ENCODE measurements at places on chromosomes 13 and 19.
A peak's percentile ranks its signal among the peaks of the same experiment; 100 is the strongest.

GRCh38 chr19:49872245-49873128, 4.7 kb downstream of the AKT1S1 start:
- DNase-seq, result no peak

- peak; percentile 71 for DNase-seq
These were observed 29.1 kb downstream of the VAV1 start for GRCh38 chr19:6801485-6802086.

DNA sequence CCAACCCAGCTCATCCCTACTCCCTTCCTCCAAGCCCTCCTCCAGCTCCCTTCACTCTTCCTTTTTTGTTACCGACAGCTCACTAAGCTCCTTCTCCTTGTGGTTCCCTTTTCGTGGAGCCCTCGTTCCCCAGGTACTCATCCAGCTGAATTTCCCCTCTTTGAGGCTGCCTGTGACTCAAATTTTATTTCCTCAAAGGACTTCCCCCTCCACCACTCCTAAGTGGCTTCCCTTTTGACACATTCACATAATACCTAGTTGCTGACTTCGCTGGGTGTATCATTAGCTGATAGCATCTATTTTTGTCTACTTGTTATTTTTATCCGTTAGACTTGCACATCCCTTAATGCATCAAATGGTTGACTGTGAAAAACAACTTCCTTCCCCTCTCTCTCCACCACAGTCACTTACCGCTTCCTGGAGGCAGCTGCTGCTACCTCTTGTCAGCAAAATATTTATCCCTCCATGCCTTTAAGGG, 14.5 kb downstream of the FFAR2 start:
- no peak for DNase-seq

- no peak for DNase-seq
These were observed 26.6 kb downstream of the CBY2 start for GRCh38 chr13:45728759-45729158.

DNA sequence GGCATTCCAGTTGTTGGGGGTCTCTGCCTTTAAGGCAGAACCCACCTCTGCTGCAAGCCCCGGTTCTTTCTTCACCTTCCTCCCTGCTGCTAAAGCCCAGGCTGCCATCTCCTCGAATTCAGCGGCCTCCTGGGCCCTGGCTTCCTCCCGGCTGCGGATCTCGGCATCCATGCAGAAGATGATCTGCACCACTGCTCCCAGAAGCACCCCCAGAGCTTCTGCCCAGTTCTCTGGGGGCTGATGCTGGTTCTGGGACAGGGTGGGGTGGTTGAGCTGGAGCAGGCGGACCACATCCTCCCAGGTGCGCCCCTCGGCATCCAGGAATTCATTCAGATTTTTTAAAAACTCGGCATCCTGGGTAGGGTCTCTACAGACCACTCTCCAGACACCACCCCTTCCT, 987 bp downstream of the PNMA8A start:
- no peak for DNase-seq

- no peak for DNase-seq
These were observed 4.6 kb downstream of the SIX5 start for GRCh38 chr19:45764475-45764874.

Data from NCI-H774 (cell line).